ENCODE measurements at places on chromosomes 2 and 18.

GRCh38 chr2:226703514-226703913, 96.1 kb downstream of the IRS1 start:
- DNase-seq: no peak

GRCh38 chr2:3097804-3098203, 279.8 kb downstream of the EIPR1 start:
- no peak for DNase-seq

GRCh38 chr18:31884020-31884419, 58.9 kb downstream of the TRAPPC8 start:
- no peak for DNase-seq

DNA sequence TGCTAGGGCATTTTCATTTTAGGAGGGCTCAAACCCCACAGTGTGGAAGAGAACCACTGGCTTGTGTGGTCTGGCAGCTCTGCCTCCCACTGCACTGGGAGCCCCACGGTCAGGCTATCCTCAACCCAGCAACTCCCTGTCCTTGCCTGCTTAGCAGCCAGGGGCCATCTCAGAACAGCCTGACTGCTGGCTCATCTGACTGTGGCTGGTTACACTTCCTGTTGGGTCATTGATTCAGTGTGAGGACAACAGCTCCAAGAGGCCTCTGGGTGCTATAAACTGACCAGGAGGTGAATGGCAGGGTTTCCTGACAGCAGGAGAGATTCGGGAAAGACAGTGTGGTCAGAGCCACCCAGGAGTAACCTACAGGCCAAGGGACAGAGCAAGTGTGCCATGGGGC, 40.1 kb downstream of the AMER3 start:
- DNase-seq: no peak

All from stimulated activated CD8-positive, alpha-beta memory T cell treated with anti-CD3 and anti-CD28 coated beads, Interleukin-4, amount 100 ng/mL, for 4 hours (primary cell).